ENCODE measurements at places on chromosomes 5 and 9.

- no peak for DNase-seq
Observed at GRCh38 chr5:52842111-52842510, 54.4 kb downstream of the ITGA1 start.

DNA sequence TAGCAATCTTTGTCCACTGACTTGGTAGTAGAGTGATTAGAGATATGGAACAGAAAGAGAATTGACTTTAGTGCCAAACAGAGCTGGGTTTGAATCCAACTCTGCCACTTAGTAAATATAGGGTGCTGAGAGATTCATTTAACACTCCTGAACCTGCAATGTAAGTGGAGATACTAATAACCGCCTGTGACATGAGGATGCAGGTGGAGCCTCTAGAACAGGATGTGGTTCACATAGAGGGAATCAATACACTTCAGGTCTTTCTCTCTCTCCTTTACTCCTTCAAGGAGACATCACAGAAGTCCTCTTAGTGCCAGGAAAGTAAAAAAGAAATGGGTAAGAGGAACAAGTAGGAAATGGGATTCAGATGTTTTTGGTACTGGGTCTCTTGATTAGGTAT is 49.8 kb downstream of the TRPM3 start:
- no peak for DNase-seq

GRCh38 chr5:20972419-20972925 is 984.5 kb upstream of the CDH18 start:
- no peak for DNase-seq

DNA sequence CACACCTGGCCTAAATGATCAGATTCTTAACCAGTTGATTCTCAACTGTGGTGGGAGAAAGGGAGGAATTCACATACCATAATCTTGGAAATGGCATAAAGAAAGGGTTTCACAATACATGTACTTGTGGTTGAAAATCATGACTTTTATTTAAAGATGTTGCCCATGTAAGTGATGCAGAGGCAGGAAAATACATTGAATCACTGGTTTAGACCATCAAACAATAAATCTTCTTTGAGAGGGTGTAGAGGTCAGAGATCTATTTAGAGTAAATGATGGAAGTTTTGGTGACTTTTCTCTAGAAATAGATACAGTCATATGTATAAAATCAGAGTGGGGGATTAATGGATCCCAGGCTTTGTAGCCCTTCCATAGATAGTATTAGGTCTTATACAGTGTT is 15.4 kb downstream of the NDUFS4 start:
- DNase-seq, result no peak

DNA sequence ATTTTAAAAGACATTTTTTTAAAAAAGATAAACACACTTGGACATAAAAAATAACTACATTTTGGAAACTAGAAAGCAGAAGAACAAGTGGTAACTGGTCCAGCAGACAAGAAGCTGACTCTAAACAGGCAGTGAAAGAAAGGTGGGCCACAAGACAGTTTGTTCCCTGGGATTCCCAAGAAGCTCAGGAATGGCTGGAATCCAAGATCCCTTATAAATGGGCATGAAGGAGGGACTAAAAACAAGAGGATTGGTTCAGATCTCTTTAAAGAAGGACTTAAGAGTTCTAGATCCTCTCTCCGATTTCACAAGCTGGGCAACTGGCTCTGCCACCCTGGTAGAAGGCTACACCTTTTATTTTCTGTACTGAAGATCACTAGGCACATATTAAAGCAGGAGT is 102.8 kb downstream of the ARL15 start:
- DNase-seq, result no peak

GRCh38 chr5:127040796-127041520 is 10.6 kb upstream of the MARCHF3 start:
- no peak for DNase-seq

- no peak for DNase-seq
Observed at GRCh38 chr9:91689006-91689405, 261.0 kb downstream of the ROR2 start.

GRCh38 chr5:127254729-127255284 is 35.8 kb upstream of the MEGF10 start:
- no peak for DNase-seq

GRCh38 chr9:95057101-95057500 is 260.4 kb downstream of the FANCC start:
- no peak for DNase-seq

- DNase-seq, result no peak
Observed at GRCh38 chr5:612498-613424, 621 bp downstream of the CEP72 start.
